Lung microvascular endothelial cell (primary cell): ENCODE measurements at places on chromosomes 7 and 10. TPM values are rescaled to one million over a fixed set of nuclear protein-coding genes. Genes with fewer than 3 reads are reported as not detected.

GRCh38 chr10:50381642-50382041 is 130.3 kb upstream of the ASAH2 start:
- no peak for DNase-seq

GRCh38 chr10:15863323-15863722 is 3.0 kb upstream of the MINDY3 start:
- DNase-seq: no peak

DNA sequence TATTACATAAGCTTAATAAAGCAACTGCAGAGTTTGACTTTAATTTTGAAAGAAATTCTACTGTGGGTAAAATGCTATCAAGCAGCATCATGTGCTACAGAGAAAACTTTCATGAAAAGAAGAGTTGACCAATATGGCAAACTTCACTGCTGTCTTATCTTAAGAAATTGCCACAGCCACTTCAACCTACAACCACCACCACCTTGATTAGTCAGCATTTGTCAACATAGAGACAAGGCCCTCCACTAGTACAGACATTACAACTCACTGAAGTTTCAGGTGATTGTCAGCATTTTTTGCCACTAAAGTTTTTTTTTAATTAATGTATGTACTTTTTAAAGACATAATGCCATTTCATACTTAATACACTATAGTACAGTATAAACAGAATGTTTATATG is 350.3 kb downstream of the HPSE2 start:
- no peak for DNase-seq

TAS2R41 gene
- total RNA-seq: not detected in 2 replicates

- DNase-seq: no peak
Observed at GRCh38 chr7:124996778-124997177, 67.2 kb upstream of the POT1 start.
